Uterus (tissue), 4 donors: ENCODE measurements at places on chromosomes 3 and 15. TPM values are rescaled to one million over a fixed set of nuclear protein-coding genes. Genes with fewer than 3 reads are reported as not detected.

DNA sequence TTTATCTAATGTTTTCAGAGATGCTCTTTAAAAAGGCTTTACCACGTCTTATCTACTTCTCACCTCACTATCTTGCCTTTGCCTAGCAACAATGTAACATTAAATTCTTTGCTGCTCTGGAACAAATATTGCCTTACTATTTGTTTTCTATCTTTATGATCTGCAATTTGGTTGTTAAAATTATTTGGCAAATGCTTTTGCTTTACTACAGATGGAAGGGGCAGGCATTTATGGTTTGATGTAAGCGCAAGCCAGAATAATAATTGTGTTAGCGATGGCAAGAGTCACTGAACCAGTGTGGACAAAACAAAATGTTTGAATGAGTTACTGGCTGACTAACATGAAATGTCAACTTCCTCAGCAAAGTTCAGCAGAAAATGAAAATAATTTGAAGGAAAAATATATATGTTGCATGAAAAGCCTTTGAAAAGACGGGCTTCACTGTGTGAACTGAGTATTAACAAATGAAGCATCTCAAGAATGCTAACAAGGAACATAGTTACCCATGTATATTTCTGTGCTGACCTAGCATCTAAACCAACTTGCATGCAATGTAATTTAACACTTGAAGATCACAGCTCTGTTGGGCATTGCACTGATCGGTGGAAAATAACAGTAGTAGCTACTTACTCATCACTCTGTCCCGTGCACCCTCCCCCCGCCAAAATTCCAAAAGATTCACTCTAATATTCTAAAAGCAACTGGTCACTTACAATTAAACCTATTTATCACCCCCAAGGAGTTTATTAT lies 454.0 kb upstream of the ARHGEF26 start:
- H3K36me3 ChIP-seq: no peaks in the 10 kb centered on the region
- no peaks in the 10 kb centered on the region for H3K27me3 ChIP-seq
- no peaks in the 10 kb centered on the region for H3K4me1 ChIP-seq

- H3K36me3 ChIP-seq: no peaks in the 10 kb centered on the region
Measured at GRCh38 chr3:88019024-88019423, 39.8 kb downstream of the CGGBP1 start.

DNA sequence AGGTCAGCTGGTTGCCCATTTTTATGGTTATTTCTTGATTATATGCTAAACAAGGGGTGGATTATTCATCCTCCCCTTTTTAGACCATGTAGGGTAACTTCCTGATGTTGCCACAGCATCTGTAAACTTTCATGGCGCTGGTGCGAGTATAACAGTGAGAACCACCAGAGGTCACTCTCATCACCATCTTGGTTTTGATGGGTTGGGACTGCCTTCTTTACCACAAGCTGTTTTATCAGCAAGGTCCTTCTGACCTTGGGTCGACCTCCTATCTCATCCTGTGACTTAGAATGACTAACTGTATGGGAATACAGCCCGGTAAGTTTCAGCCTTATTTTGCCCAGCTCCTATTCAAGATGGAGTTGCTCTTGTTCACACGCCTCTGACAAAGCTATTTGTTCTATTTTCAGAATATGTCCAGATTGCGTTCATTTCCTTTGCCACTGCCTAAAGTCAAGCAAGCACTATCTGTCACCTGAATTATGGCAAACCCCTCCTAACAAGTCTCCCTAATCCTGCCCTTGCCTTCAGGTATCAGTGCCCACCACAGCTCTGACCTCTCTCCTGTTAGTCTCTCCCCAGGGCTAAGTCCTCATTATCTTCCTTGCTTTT lies 308.5 kb downstream of the ROBO2 start:
- H3K4me1 ChIP-seq: no peaks in the 10 kb centered on the region
- no peaks in the 10 kb centered on the region for H3K27me3 ChIP-seq
- no peak overlapping the region for H3K4me3 ChIP-seq
- no peak overlapping the region for H3K27ac ChIP-seq

GRCh38 chr3:17740721-17741141 lies 1.7 kb downstream of the TBC1D5 start:
- peak overlapping the region; percentile 95 for H3K27ac ChIP-seq
- H3K36me3 ChIP-seq: no peaks in the 10 kb centered on the region
- H3K4me1 ChIP-seq: no peaks in the 10 kb centered on the region
- no peaks in the 10 kb centered on the region for H3K27me3 ChIP-seq

- H3K4me1 ChIP-seq: no peaks in the 10 kb centered on the region
Measured at GRCh38 chr15:41798607-41799487, 24.6 kb downstream of the MAPKBP1 start.

DNA sequence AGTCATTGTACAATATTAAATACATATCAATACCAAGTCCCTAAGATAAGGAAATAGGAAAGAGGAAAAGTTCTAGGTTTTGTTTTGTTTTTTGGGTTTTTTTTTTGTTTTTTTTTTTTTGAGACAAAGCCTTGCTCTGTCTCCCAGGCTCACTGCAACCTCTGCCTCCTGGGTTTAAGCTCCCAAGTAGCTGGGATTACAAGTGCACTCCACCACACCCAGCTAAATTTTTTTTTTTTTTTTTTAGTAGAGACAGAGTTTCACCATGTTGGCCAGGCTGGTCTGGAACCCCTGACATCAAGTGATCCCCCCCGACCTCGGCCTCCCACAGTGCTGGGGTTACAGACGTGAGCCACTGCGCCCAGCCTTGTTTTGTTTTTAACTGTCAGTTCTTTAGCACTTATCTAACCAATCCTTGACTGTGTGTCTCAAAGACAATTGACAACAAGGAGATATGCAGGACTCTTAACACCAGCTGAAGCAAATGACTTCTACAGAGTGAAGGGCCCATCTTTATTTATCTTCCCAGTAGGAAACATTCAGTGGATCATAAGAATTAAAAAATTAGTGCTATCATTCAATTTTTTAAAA lies 100.0 kb upstream of the RAP2B start:
- no peak overlapping the region for H3K27ac ChIP-seq
- no peaks in the 10 kb centered on the region for H3K36me3 ChIP-seq
- no peaks in the 10 kb centered on the region for H3K4me1 ChIP-seq
- no peak overlapping the region for H3K4me3 ChIP-seq

DNA sequence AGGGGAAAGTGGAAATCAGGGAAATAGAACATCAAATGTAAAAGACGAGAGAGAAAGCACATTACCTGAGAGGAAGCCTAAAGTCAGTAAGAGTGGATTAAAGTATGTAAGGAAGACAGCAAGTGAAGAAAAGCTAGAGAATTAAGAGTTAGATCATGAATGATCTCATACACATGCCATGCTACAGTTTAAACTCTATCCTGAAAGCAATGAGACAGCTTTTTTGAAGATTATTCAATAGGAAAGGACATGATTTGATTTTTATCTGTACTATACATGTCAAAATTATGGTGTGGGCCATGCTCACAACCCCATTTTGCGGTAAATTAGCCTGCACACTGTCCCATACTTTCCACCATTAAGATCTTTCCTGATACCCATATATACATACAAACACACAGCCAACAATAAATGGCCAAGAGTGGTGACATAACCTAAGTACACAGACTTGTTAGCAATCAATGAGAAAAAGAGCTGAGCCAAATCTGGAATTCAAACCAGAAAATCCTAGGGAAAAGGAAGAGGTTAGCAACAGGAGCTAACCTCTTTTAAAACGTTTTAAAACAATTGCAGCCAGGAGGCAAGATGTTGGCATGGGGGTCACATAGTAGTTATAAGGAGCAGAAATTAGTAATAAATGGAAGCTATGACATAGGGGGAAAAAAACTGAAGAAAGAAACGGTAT lies 4.5 kb downstream of the MYO9A start:
- peak overlapping the region; percentile 18 for H3K27ac ChIP-seq
- H3K36me3 ChIP-seq: no peaks in the 10 kb centered on the region
- no peaks in the 10 kb centered on the region for H3K27me3 ChIP-seq
- no peak overlapping the region for H3K4me3 ChIP-seq
- DNase-seq: no peak

DNA sequence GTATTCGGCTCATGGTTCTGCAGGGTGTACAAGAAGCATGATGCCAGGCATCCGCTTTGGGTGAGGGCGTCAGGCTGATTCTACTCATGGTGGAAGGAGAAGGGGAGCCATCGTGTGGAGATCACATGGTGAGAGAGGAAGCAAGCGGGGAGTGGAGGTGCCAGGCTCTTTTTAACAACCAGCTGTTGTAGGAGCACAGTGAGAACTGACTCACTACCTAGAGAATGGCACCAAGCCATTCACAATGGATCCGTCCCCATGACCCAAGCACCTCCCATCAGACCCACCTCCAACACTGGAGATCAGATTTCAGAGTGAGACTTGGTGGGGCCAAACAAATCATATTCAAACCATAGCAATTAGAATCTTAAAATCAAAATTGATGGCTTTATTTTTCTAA lies 259.8 kb upstream of the CTDSPL start:
- no peak overlapping the region for H3K4me3 ChIP-seq
- H3K27me3 ChIP-seq: no peaks in the 10 kb centered on the region
- no peak overlapping the region for H3K27ac ChIP-seq
- H3K4me1 ChIP-seq: no peaks in the 10 kb centered on the region
- DNase-seq: no peak
- H3K36me3 ChIP-seq: no peaks in the 10 kb centered on the region

DNA sequence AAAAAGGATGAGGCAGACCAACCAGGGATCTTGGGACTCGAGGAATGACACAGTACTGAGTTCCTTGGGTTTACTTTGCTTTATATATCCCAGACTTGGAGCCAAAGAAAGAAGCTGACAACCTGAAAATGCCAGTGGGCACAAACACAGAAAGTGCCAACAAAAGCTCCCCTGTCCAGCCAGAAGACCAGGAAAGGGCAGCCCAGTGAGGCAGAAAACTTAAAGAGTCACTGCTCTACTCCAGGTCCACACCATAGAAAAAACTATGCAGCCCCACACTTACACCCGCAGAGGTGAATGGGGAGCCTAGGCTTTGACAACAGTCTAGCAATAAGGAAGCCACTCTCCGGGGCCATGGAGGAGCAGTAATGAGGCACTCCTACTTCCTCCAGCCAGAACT lies 80.3 kb downstream of the FLNB start:
- no peaks in the 10 kb centered on the region for H3K36me3 ChIP-seq
- no peak overlapping the region for H3K4me3 ChIP-seq
- no peaks in the 10 kb centered on the region for H3K4me1 ChIP-seq

DNA sequence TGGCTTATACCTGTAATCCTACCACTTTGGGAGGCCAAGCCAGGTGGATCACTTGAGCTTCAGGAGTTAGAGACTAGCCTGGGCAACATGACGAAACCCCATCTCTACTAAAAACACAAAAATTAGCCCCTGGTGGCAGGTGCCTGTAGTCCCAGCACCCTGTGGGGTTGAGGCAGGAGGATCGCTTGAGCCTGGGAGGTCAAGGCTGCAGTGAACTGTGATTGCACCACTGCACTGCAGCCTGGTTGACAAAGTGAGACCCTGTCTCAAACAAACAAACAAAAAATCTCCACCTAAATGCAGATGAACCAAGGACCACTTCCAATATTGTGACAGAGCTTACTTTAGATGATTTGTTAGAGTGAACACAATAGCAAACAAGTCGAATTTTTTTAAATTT lies 53.7 kb downstream of the TP53BP1 start:
- H3K4me1 ChIP-seq: no peaks in the 10 kb centered on the region
- H3K4me3 ChIP-seq: no peak overlapping the region
- no peaks in the 10 kb centered on the region for H3K36me3 ChIP-seq
- no peaks in the 10 kb centered on the region for H3K27me3 ChIP-seq

DNA sequence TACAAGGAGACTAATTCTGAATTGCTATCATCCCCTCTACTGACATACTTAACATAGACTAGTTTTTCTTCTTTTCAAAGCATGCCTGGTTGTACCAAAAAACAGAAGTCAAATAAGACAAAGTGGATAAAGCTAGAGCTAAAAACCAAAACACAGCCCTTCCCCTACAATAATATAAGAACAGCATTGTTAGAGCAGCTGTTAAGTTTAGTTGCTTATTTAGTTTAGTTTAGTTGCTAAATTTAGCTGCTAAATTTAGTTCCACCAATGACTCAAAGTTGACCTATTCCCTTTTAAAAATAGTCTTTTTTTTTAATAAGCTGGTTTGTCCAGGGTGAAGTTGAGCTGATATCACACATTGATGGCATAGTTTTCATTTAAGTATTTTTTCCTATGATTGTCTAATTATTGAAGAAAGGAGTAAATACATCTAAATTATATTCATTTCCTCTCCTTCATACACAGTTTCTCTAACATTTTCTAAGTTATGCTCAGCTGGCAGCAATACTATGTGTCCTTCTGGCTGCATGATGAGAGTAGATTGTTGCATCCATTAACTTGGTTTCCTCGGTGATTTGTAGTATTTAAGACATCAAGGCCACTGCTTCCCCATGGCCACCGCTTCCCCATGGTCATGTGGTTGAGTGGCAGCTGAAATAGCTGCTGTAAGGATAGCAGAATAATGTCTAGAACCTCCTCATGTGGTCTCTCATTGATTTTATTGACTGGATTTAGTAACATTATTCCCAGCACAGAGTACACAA lies 718.6 kb upstream of the NECTIN3 start:
- no peak for DNase-seq
- no peaks in the 10 kb centered on the region for H3K27me3 ChIP-seq
- H3K4me3 ChIP-seq: no peak overlapping the region
- no peaks in the 10 kb centered on the region for H3K36me3 ChIP-seq

DNA sequence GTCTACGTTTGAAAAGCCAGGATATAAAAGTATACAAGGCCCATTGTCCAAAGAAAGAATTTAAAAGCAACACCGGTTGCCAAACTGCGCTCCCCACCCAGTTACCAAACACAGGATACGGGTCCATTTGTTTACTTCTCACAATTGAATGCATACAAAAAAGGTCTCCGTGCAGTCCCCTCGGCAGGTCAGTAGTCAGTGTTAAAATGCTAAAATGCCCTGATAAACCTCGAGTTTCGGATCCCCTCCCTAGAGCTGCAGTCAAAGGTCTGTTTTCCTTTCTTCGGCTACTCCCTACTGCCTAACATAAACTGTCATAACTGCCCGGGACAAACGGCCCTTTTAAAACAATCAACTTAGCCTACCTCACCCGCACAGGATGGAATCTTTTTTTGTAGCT lies 534.6 kb downstream of the FOXP1 start:
- H3K27me3 ChIP-seq: no peaks in the 10 kb centered on the region
- no peak overlapping the region for H3K4me3 ChIP-seq
- DNase-seq: no peak
- no peaks in the 10 kb centered on the region for H3K36me3 ChIP-seq
- H3K27ac ChIP-seq: peak overlapping the region; percentile 80
- peaks cover 31% of the 10 kb centered on the region for H3K4me1 ChIP-seq

DNA sequence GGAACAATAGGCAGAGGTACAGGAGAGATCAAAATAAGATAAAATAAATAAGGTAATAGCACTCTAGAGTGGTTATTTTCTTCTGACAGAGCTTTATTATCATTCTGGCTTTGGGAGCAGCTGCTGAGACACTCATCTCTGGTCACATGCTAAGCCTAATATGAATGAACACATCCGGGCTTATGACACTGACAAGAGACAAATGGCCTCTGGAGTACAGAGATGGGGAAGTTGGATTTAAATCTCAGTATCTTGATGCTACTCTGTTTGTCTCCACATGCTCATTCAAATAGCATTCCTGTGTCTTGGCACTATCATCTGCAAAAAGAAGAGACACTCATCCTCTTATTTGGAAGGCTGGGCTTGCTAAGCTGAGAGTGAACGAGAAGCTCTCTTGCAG lies 55.6 kb downstream of the TMEM45A start:
- no peak overlapping the region for H3K4me3 ChIP-seq
- no peaks in the 10 kb centered on the region for H3K36me3 ChIP-seq
- no peaks in the 10 kb centered on the region for H3K27me3 ChIP-seq
- H3K4me1 ChIP-seq: no peaks in the 10 kb centered on the region
- H3K27ac ChIP-seq: no peak overlapping the region

Gene NCEH1
- 5.0 TPM for total RNA-seq

Gene FAM107A
- total RNA-seq: 98.3 TPM

Gene TRA2B
- total RNA-seq: 127 TPM

Gene CDC25A
- total RNA-seq: 10.5 TPM

Gene SPATA12
- total RNA-seq: not detected

Gene CHL1
- total RNA-seq: 2.6 TPM
